Right renal pelvis (tissue), 4 donors: ENCODE measurements at places on chromosomes 2 and 18.

DNA sequence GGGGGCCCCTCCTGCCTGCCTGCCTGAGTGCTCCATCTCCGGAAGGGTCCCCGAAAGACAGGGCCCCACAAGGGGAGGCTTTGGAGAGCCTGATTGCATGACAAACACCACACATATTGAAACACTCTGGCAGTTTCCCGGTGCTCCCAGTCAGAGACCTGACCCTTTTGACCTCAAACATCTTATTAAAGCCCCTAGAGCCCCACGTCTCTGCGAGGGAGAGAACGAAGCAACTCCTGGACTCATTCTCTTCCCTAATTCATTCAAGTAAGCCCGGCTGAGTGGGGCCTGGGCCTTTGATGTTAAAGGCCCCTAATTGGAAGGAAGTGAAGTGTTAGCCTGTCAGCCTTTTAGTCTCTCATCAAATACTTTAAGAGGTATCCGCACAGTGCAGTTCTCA lies 335.6 kb downstream of the CYRIA start:
- DNase-seq = peak; percentile 12

DNA sequence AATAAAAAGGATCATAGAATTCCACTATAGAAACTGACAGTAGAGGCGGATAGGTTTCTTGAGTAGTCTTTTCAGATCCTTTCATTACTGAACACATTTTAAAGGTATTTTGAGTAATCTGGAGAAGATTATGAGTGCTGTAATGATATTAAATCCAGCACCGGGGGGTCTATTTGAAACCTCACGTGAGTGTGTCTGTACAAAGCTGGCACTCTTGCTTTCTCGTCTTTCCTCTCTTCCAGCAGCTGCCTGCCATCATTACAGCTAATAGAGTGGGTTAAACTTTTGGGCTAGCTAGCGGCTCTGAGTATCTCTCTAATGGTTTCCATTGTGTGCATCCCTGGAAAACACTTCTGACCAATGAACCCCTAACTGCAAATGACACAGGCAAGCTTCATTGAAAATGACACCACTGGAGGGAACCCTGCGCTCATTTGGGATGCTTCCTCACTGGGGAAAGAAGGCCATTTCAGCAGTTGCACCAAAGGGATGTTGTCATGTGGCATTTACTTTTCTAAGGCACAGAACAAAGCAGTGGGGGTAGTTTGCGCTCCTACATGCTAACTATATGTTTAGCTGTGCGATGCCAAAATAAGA lies 101.0 kb downstream of the HRH4 start:
- DNase-seq = no peak

GRCh38 chr2:166158546-166158945 lies 30.7 kb upstream of the SCN1A start:
- DNase-seq = no peak

DNA sequence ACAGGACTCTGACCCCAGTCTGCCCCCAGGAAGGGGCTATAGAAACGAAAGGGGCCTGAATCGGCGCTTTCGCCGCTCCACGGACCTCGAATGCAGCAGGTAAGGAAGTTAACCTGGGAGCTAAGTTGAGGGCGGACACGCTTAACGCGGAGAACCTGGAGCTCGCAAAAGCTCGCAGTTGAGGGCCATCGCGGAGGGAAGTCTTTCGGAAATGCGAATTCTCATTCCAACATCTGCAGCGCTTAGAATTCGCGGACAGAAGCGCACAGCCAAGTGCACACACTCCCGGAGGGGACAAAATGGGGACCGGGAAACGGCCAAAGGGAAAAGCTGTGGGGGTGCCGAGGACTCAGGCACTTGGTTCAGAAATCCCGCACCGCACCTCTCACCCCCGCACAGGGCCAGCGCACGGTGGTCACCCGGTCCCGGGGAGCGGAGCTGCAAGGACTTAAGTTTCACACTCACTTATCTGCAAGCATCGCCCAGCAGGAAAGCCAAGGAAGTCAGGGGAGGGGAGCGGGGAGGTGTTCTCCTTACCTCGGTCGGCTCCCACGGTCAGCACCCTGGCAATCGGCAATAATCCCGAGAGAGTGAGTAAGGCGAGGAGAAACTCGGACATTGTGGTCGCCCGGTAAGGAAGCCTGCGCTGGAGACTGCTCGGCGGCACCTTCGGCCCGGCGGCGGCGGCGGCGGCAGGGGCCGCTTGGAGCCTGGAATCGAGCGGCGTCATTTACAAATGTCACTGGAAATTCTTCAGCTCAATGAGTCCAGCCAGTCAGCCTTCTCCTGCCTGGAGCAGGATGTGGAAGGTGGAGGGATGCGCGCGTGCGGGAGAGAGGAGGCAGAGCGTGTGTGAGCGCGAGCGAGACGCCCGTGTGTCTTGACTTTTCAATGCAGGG lies 456 bp downstream of the LRP1B start:
- DNase-seq = peak; percentile 78

DNA sequence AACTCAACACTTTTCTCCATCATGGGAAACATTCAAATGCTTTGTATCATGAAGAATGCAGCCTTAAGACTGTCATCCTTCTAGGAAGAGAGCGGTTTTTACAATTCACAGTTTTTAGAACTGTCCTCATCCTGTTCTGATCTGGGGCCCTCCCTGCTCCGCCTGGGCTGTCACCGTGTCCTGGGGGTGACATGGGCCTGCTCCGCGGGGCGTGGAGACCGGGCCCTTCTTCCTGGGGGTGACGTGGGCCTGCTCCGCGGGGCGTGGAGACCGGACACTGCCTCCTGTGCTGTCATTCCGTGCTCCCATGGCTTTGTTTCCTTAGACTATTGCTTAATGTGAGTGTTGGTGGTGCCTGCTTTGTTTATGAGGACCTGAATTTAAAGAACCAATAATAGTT lies 122.8 kb downstream of the TMEM18 start:
- no peak for DNase-seq
